ENCODE measurements at places on chromosomes 11 and 22. TPM values are rescaled to one million over a fixed set of nuclear protein-coding genes. Genes with fewer than 3 reads are reported as not detected.

The ELMOD1 gene
- polyA plus RNA-seq, result not detected

The MISFA gene
- polyA plus RNA-seq, result not detected

DNA sequence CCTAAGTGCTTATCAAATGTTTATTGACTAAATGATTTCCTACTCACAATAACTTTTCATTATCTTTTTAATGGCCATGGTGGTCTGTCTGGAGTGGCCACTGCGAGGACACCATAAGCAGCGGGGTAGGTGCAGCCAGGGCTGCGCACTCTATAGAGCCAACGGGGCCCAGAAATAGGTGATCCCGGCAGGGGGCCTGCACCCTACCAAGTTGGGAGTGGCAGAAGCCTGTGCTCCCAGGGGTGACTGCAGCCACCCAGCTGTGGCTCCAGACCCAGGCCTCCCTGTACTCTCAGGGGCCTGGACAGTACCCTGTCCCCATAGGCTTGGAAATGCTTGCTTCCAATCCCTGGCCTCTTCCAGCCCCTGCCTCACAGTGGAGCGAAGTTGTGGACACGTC, 426.4 kb upstream of the FAT3 start:
- no peaks in the 10 kb centered on the region for H3K36me3 ChIP-seq
- DNase-seq, result no peak
- no peak overlapping the region for H3K4me3 ChIP-seq

The CALCA gene
- 0.27 TPM for polyA plus RNA-seq

DNA sequence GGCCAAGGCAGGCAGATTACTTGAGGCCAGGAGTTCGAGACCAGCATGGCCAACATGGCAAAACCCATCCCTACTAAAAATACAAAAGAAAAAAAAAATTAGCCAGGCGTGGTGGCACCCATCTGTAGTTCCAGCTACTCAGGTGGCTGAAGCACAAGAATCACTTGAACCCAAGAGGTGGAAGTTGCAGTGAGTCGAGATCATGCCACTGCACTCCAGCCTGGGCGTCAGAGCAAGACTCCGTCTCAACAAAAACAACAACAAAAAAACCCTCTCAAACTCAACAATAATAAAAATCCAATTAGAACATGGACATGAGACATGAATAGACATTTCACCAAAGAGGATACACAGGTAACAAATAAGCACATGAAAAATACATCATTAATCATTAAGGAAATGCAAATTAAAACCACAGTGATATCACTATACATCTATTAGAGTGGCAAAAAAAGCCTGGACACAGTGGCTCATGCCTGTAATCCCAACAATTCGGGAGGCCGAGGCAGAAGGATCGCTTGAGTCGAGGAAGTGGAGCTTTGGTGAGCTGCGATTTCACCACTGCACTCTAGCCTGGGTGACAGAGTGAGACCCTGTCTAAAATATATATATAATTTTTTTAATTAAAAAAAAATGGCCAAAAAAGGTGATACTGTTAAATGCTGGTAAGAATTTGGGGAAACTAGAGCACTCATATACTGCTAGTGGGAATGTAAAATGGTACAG, 12.7 kb upstream of the SEPTIN5 start:
- DNase-seq, result no peak
- H3K4me3 ChIP-seq, result no peak overlapping the region

GRCh38 chr11:69327741-69328191, 33.8 kb downstream of the MYEOV start:
- H3K27ac ChIP-seq, result no peak overlapping the region
- H3K36me3 ChIP-seq, result no peaks in the 10 kb centered on the region
- no peak overlapping the region for H3K4me3 ChIP-seq
- H3K27me3 ChIP-seq, result no peaks in the 10 kb centered on the region

The C11orf91 gene
- not detected for polyA plus RNA-seq

GRCh38 chr11:121589946-121590537, 137.3 kb upstream of the SORL1-AS1 start:
- no peaks in the 10 kb centered on the region for H3K36me3 ChIP-seq
- no peak for DNase-seq
- no peak overlapping the region for H3K4me3 ChIP-seq

The ESAM gene
- polyA plus RNA-seq, result 38.3 TPM

GRCh38 chr11:47188259-47188658, 2.0 kb upstream of the PACSIN3 start:
- H3K27me3 ChIP-seq, result no peaks in the 10 kb centered on the region
- H3K27ac ChIP-seq, result no peak overlapping the region
- peaks cover 8% of the 10 kb centered on the region for H3K4me1 ChIP-seq
- no peak overlapping the region for H3K4me3 ChIP-seq

The RAB36 gene
- 0.27 TPM for polyA plus RNA-seq

DNA sequence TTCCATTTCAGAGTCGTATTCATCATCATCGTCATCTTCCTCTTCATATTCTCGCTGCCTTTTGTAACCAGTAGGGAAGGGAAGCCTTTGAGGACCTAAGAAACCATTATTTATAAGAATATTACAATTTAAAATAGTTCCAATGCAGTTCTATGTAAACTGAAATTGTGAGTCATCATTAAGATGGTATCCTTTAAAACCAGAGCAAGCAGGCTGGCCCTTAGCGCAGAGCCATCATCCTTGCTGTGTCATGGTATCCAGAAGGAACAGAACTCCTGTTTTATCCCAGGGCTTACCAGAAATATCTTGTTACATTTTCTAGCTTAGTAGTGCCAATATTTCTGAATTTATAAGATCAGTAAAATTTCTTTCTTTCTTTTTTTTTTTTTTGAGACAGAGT, 12.8 kb downstream of the MISFA start:
- H3K27me3 ChIP-seq, result no peaks in the 10 kb centered on the region
- peaks cover 22% of the 10 kb centered on the region for H3K36me3 ChIP-seq
- no peaks in the 10 kb centered on the region for H3K4me1 ChIP-seq
- DNase-seq, result no peak
- H3K4me3 ChIP-seq, result no peak overlapping the region

The FOSL1 gene
- polyA plus RNA-seq, result 2.5 TPM

GRCh38 chr22:46737976-46738646, at the start of gene CERK:
CERK (minus strand) TSS chr22:46738252; CDS start chr22:46738148, 104 bp downstream.
- no peaks in the 10 kb centered on the region for H3K36me3 ChIP-seq
- peak within 1 kb of the TSS; percentile 96 for H3K4me3 ChIP-seq
- peaks cover 74% of the 10 kb centered on the region for H3K4me1 ChIP-seq
- peak within 1 kb of the TSS; percentile 96 for H3K27ac ChIP-seq

The GRK2 gene
- 106 TPM for polyA plus RNA-seq

The XRCC6 gene
- polyA plus RNA-seq, result 138 TPM

The APOL5 gene
- not detected for polyA plus RNA-seq

The OR9I1 gene
- polyA plus RNA-seq, result not detected

The CNTF gene
- not detected for polyA plus RNA-seq

- H3K4me3 ChIP-seq, result no peak overlapping the region
- H3K27ac ChIP-seq, result no peak overlapping the region
- H3K36me3 ChIP-seq, result peaks cover 6% of the 10 kb centered on the region
- H3K4me1 ChIP-seq, result no peaks in the 10 kb centered on the region
Observed at GRCh38 chr11:108204929-108205499, 17.4 kb downstream of the NPAT start.

The APOL6 gene
- 11.3 TPM for polyA plus RNA-seq

- H3K27me3 ChIP-seq, result no peaks in the 10 kb centered on the region
- DNase-seq, result no peak
- H3K4me3 ChIP-seq, result no peak overlapping the region
- no peaks in the 10 kb centered on the region for H3K36me3 ChIP-seq
- no peak overlapping the region for H3K27ac ChIP-seq
Observed at GRCh38 chr11:48017831-48018527, 37.6 kb downstream of the PTPRJ start.

DNA sequence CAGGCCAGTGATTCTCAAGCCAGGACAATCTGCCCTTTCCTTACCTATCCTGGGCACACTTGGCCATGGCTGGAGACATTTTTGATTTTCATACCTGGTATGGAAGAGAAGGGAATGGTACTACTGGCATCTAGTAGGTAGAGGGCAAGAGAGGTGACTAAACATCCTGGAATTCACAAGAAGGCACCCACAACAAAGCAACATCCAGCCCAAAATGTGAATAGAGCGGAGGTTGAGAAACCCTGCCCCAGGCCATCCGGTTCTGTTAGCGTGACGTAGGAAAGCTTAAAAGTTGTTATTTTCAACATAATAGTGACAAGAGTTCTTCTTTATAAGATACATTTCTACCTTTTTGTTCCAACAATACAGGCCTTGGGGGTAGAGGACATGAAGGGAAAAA, 114.9 kb upstream of the ALX4 start:
- no peak overlapping the region for H3K27ac ChIP-seq
- H3K27me3 ChIP-seq, result no peaks in the 10 kb centered on the region
- no peaks in the 10 kb centered on the region for H3K36me3 ChIP-seq
- H3K4me3 ChIP-seq, result no peak overlapping the region

The OR51B2 gene
- polyA plus RNA-seq, result not detected

The TEX54 gene
- polyA plus RNA-seq, result not detected

- peak; percentile 16 for DNase-seq
- H3K4me3 ChIP-seq, result no peak overlapping the region
- peaks cover 30% of the 10 kb centered on the region for H3K36me3 ChIP-seq
- H3K27ac ChIP-seq, result no peak overlapping the region
- no peaks in the 10 kb centered on the region for H3K27me3 ChIP-seq
Observed at GRCh38 chr11:1005928-1006327, 30.6 kb downstream of the MUC6 start.

DNA sequence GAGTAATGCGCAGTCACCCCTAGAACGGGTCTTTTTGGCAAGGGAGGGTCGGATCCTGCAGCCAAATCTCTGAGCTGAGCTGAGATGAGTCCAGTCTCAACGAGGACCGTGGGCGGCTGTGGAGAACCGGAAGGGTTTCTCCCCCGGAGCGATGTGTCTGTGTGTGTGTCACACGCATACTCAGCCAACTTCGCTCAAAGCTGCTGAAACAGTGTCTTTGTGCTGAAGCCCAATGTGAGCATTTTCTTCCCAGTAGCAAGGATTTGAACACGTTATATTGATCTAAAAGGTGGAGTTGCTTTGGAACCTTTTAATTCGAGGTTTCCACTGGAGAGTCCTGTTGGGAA, 1.4 kb upstream of the CELSR1 start:
- DNase-seq, result no peak
- no peak overlapping the region for H3K27ac ChIP-seq
- H3K36me3 ChIP-seq, result peaks cover 22% of the 10 kb centered on the region
- no peaks in the 10 kb centered on the region for H3K4me1 ChIP-seq
- peaks cover 24% of the 10 kb centered on the region for H3K27me3 ChIP-seq

The CARD16 gene
- 21.9 TPM for polyA plus RNA-seq

DNA sequence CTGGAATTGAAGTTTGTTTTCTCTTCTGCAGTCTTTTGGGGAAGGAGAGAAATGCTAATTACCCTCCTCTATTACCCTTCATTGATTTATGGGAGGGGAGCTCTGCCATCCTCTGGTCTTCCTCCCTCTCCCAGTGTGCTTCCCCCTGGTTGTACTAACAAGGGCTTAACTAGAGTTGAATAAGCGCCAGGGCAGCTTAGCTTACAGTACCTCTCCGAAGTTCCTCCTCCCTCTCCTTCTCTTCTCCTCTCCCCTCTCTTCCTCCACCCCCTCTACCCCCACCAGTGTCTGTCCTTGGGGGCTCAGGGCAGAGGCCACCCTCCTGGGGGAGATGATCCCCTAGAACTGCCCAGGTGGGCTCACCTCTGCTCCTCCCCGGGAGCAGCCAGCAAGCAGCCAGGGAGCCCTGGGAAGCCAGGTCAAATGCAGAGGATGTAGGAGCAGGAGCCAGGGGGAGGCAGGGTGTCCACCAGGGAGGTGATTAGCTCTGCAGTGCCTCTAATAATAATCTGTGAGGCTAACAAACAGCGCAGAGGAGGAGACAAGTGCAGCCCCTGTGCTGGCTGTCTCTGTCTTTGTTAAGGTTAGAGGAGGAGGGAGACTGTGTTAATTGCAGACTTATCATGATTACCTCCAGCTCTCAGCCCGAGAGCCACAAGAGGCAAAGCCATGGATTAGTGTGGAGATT, 191.6 kb upstream of the CADM1 start:
- H3K27me3 ChIP-seq, result no peaks in the 10 kb centered on the region
- no peak overlapping the region for H3K27ac ChIP-seq
- DNase-seq, result no peak

The BIRC3 gene
- 8.3 TPM for polyA plus RNA-seq

- no peak overlapping the region for H3K4me3 ChIP-seq
- no peaks in the 10 kb centered on the region for H3K36me3 ChIP-seq
- H3K27ac ChIP-seq, result no peak overlapping the region
- no peaks in the 10 kb centered on the region for H3K27me3 ChIP-seq
- H3K4me1 ChIP-seq, result no peaks in the 10 kb centered on the region
Observed at GRCh38 chr11:9250139-9250582, 15.0 kb downstream of the DENND5A start.
